ENCODE measurements at places on chromosomes 13 and 19.

DNA sequence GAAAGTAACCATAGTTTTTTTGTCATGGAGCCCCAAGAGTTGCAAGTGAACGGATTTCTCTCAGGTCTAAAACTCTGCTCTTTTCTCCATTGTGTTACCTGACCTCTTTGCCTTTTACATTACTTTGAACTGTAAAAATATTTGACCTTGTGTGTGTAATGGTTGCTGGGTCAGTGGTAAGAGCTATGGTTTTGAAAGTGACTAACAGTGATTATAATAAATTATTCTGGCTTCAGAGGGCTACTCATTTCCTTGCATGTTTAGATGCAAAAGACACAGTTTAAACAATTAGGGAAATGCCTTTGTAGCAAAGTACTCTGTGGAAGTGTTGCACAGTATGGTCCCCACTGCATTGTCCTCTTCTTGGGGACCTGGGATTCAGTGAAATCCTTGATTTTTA is 29.3 kb upstream of the PSG8 start:
- DNase-seq: no peak

DNA sequence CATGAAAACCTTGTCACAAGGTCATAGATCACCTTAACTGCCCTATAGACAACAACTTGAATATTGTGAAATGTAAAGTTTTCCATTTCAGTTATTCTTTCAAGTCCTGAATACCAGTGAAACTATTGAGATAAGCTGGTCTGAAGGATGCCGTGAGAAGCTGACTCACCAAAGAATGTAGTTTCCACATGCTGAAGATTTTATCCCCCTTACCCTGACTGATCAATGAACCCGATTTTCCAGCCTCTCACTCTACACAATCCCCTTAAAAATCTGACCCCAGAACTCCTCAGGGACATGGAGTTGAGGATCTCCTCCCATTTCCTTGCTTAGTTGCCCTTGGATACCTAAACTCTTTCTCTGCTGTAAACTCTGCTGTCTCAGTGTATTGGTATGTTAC is 67.5 kb downstream of the POSTN start:
- DNase-seq: no peak

DNA sequence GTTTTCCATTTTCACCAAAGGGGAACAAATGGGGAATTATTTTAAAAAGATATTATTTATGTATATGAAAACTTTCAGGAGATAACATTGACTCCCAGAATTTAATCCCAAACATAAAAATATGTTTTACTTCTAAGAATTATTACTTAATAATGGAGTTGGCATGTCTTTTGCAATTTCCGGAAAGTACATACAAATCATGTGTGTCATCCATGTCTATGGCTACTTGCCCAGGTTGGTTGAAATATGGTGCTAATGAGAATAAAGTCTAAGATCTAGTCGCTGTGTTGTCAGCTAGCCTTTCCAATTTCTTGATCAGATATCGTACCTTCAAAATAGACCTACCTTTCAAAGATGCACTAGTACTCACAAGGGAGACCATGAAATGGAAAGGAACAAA is 1003.2 kb upstream of the PCDH20 start:
- no peak for DNase-seq

- DNase-seq: no peak
These were observed 395.1 kb downstream of the FOXO1 start for GRCh38 chr13:40271271-40271885.

DNA sequence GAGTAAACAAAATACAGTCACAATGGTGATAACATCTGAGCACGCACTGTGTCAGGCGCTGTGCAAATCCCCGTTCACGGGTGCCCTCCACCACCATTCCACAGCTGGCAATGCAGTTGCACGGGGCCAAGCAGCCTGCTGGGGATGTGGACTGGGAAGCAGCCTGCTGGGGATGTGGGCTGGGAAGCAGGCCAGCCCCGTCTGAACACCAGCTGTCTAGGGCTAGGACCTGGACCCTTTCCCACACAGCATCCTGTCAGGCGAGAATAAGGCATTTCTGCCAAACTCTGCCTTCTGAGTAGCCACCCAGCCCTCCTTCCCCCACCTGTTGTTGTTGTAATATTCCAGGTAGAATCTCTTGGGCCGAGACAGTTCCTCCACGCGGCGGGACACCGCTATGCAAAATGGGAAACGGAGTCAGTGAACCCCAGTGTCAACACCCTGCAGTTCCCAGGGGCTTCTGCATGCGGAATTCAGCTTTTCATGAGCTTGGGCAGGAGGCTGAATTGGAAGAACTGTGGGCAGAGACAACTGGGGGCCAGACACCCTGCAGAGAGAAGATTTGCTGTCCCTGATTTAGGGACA is 27.8 kb upstream of the MIER2 start:
- no peak for DNase-seq

GRCh38 chr13:20519875-20520274 is 5.8 kb downstream of the CRYL1 start:
- no peak for DNase-seq

- DNase-seq: no peak
These were observed 7.6 kb upstream of the ERCC5 start for GRCh38 chr13:102838273-102838672.

GRCh38 chr13:50257646-50258045 is 242.4 kb downstream of the KCNRG start:
- DNase-seq: no peak

GRCh38 chr19:2997720-2998119 is 20.4 kb downstream of the TLE6 start:
- DNase-seq: no peak

GRCh38 chr13:77460195-77460594 is 75.3 kb upstream of the SCEL start:
- no peak for DNase-seq

DNA sequence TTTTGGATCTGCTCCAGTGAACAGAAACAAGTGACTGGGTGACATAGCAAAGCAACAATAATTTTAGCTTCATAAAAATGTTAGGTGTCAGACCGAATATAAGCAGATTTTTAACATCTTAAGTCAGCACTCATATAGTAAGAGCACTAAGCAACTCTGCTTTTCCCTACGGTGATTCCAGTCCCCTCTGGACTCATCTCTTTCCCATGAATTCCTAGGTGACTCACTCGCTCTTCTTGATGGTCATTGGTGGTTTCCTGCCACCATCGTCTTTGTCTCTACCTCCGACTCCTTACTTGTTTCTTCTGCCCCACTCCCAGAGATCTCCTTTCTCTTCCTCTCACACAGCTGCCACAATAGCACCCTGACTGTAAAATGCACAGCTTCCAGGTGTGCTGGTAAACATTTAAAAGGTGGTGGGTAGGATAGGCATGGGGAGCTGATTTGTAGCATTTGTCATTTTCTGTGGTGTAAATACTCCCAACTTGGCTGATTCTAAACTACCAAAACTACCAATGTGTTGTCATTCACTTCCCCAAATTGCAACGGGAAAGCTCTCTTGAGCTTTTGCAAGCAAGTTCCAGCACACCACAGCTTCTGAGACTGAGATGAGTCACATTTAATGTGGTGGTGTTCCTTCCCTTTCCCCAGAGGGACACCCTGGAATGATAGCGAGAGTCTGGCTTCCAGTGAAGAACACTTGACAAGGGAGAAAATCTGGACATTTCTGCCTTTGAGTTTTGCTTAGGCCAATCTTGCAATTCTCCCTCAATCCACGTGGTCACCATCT is 42.8 kb upstream of the CLDN10 start:
- DNase-seq: no peak

DNA sequence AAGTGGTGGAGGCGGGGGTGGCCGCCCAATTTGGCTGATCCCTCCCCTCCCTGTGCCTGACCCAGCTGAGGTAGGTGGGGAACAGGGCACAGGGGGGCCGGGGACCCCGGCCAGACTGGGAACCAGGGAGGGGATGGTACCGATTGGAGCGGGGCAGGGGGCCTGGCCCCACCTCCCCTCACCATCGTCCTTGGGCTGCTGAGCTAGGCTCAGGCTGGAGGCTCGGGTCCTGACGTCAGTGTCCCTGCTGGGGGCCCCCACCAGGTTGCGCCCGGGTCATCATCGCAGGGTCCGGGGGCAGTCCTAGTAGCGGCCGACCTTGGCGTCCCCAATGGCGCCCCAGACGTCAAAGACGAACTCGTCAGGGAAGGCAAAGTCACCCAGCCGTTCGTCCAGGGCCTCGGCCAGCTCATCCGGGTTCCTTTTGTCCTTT is 3.0 kb upstream of the PTGER1 start:
- no peak for DNase-seq

GRCh38 chr19:54654447-54655321 is 8.1 kb upstream of the LILRB4 start:
- DNase-seq: no peak

- DNase-seq: no peak
These were observed 7.3 kb downstream of the PTBP1 start for GRCh38 chr19:804419-805165.

DNA sequence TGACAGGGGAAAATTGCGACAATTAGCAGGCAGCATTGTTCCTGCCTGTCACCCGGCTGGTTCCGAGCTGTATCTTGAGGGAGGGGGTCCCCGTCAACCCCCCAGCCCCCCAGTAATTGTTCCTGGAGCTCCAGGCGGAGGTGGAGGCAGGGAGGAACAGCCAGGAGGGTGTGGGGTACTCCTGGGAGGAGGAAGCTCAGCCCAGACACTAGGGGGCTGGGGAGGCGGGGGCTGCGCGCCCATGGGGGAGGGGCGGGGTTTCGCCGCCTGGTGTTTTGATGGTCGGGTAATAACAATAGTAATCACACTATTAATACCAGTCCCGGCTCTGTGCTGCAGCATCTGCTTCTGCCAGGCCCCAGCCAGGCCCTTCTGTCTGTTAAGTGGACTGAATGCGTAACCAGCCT is 8.6 kb downstream of the NPAS1 start:
- DNase-seq: no peak

- DNase-seq: no peak
These were observed 8.0 kb downstream of the NUMBL start for GRCh38 chr19:40682431-40682964.

- peak; percentile 64 for DNase-seq
These were observed at the start of gene ZNF382 for GRCh38 chr19:36605101-36605876. ZNF382 (plus strand) TSS chr19:36605313; CDS start chr19:36609915, 4,602 bp downstream.

DNA sequence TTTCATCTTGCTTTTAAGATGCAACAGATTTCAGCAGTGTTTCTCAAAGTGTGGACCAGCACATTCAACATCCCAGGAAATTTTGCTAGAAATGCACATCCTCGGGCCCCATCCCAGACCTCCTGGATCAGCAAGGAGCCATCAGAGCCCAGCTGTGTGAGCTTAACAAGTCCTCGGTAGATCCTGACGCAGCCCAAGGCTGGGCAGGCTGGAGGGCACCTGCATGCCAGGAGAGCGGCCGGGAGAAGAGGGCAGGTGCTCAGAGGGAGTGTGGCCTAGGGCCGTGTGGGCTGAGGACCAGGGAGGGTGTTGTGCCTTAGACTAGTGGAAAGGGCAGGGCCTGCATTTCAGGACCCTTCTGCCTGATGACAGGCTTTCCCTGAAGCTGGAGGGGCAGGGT is 2.2 kb upstream of the MCF2L start:
- no peak for DNase-seq

DNA sequence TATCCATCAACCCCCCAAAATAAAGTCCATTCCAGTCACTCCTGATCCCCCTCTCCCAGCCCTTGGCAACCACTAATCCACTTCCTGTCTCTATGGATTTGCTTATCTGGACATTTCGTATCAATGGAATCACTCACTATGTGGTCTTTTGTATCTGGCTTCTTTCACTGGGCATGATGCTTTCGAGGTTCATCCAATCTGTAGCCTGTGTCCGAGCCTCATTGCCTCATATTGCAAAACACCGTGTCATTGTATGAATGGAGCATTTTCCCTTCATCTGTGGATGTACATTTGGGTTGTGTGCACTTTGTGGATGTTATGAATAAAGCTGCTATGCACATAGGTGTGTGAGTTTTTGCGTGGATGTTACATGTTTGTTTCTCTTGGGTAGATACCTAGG is 1.4 kb upstream of the FZR1 start:
- no peak for DNase-seq

DNA sequence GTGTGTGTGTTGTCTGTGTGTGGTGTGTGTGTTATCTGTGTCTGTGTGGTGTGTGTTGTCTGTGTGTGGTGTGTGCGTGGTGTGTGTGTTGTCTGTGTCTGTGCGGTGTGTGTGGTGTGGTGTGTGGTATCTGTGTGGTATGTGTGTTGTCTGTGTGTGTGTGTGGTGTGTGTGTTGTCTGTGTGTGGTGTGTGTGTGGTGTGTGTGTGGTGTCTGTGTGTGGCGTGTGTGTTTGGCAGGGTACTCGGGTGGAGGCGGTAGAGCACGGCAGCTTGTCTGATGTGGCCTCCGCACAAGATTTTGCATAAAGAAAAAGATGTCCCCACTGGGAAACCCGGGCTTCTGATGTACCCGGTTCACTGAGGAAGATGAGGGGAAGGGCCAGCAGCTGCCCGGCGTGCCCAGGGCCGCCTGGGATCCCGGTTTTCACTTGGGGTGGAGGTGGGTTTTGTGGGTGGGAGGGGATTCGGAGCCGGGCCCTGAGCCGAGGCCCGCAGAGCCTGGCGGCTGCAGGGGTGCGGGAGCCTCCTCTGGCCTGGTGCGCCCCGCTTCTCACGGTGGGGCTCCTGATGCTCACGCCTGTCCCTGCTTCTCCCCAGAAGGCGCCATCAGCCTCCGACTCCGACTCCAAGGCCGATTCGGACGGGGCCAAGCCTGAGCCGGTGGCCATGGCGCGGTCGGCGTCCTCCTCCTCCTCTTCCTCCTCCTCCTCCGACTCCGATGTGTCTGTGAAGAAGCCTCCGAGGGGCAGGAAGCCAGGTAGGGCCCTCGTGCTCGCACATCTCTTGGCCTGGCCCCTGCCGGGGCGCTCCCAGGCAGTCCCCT is 21.2 kb downstream of the HDGFL2 start:
- no peak for DNase-seq

- no peak for DNase-seq
These were observed 76.5 kb downstream of the LHFPL6 start for GRCh38 chr13:39526499-39526898.

DNA sequence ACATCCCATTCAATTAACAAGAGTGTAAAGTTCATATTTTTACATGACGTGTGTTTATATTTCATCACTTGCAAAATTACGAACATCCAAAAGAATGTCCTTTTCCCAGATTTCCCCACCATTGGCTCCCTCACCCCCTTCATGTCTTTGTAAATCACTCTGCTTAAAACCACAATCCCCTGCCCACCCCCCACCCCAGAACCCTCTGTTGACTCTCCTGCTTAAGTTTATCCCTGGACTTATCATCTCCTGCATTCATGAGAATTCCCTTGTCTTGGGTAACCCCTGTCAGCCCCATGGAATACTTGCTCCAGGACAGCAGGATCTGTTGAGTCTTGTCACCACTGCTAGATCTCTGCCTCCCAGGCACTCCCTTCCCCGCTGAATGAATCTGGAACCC is 109.9 kb downstream of the COL4A1 start:
- no peak for DNase-seq

DNA sequence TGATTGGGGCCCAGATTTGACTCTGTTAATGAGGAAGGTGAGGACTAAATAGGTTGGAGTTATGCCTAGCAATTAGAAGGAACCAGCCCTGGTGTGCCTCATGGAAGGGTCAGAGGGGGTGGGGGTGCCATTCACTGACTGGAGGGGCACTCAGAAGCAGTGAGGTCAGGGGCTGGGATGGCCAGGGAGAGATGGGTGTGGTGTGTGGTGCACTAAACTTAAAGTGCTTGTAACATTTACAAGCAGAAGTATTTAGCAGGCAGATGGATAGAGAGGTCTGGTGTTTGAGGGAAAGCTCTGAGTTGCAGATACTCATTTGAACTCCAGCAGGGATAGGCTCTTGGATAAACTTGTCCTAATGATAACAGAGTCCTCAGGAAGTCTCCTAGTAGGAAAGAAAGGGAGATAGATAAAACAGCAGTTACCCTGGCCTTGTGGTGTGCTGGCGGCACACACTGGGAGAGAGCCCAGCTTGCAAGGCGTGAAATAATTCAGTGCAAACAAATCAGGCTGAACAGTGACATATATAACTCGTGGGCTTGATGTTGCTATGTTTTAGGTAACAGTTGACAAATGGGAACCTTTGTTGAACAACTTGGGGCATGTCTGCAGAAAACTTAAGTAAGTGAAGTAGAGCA is 20.0 kb upstream of the UPF3A start:
- DNase-seq: no peak

Measured in stimulated activated CD4-positive, alpha-beta T cell treated with anti-CD3 and anti-CD28 coated beads, Interleukin-1b, Interleukin-23, amount 100 ng/mL, for 1 hour (primary cell).